ENCODE measurements at places on chromosomes 5 and 9. TPM values are rescaled to one million over a fixed set of nuclear protein-coding genes. Genes with fewer than 3 reads are reported as not detected.

DNA sequence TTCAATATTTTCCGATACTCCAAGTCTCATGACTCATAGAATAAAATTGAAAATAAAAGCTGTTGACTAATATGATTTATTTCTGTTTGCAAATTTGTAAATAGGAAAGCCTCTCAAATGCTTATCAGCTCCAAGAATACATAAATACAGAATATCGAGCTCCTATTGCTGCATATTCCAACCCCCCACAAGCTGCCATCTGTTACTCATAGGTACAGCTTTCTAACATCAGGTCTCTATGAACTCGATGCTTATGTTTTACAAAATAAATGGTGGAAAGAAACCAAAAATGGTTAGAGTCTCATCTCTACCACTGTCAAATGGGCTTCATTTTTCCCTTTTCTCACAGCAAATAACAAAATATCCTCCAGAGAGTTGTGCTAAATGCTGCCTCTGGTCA, 631.6 kb upstream of the CDH18 start:
- no peaks in the 10 kb centered on the region for H3K4me1 ChIP-seq
- H3K36me3 ChIP-seq, result no peaks in the 10 kb centered on the region
- no peaks in the 10 kb centered on the region for H3K27me3 ChIP-seq
- no peak overlapping the region for H3K27ac ChIP-seq

GRCh38 chr5:176530983-176531901, 6.0 kb downstream of the RNF44 start:
- peaks cover 75% of the 10 kb centered on the region for H3K36me3 ChIP-seq
- no peak overlapping the region for H3K4me3 ChIP-seq
- H3K4me1 ChIP-seq, result no peaks in the 10 kb centered on the region
- no peak overlapping the region for H3K27ac ChIP-seq
- H3K27me3 ChIP-seq, result no peaks in the 10 kb centered on the region

DNA sequence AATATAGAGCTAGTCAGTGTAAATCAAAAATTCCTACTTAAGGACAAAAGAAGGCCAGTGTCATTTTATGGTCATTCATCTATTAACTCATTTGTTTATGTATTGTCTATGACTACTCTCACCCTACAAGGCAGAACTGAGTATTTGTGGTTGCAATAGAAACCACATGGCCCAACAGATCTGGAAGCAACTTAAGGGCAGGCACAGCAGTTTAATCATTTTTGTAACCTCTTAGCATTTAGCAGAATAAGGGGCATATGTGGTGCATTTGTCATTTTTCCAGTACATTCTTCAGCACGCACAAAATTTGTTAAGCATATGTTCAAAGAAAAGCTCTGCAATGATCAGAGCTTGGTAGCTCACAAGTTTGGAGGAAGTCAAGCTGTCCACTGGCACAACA, 1.1 kb downstream of the FKBP15 start:
- no peak for DNase-seq
- H3K27me3 ChIP-seq, result no peaks in the 10 kb centered on the region
- H3K4me1 ChIP-seq, result peaks cover 6% of the 10 kb centered on the region
- no peak overlapping the region for H3K27ac ChIP-seq

- H3K4me3 ChIP-seq, result no peak overlapping the region
- no peaks in the 10 kb centered on the region for H3K4me1 ChIP-seq
These were observed 130.2 kb upstream of the FSTL4 start for GRCh38 chr5:133742431-133742988.

GRCh38 chr5:22649074-22649473, 204.1 kb downstream of the CDH12 start:
- H3K27me3 ChIP-seq, result no peaks in the 10 kb centered on the region
- no peaks in the 10 kb centered on the region for H3K36me3 ChIP-seq
- no peak overlapping the region for H3K4me3 ChIP-seq
- no peak for DNase-seq

GRCh38 chr9:97179616-97180015, 127.8 kb upstream of the CCDC180 start:
- DNase-seq, result no peak
- H3K4me1 ChIP-seq, result no peaks in the 10 kb centered on the region
- no peak overlapping the region for H3K4me3 ChIP-seq

DNA sequence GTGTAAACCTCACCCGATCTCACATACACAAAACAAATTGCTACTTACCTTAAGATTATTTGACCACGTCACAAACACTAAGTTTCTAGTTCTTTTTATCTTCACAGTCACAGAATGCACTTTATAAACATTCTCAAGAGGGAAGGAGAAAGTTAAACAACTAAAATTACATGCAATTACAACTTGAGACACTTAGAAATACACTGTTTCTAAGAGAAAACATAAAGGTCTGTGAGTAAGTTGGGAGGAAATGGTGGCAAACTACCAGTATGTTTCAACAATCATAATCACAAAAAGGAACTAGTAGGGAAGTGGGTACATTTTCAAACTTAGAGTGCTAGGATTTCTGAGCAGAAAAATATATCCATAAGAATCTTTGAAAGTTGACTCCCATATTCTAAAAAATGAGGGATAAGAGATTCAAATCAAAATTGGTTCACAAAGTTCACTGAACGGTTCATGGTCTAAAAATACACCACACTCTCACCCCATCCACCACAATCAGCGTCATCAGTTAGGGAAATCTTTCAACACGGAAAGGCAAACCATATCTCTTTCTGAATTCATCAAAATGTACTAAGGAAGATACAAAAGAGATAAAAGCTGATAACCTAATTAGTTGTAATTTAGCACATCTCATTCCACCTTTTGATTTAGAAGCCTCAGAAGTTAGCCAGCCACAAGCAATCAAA, 182.6 kb downstream of the BNC2 start:
- H3K27me3 ChIP-seq, result no peaks in the 10 kb centered on the region
- H3K4me1 ChIP-seq, result peaks cover 8% of the 10 kb centered on the region
- H3K4me3 ChIP-seq, result no peak overlapping the region
- H3K36me3 ChIP-seq, result no peaks in the 10 kb centered on the region
- DNase-seq, result no peak
- H3K27ac ChIP-seq, result no peak overlapping the region

CFAP157 gene
- total RNA-seq, result 0.15 TPM

ZNF879 gene
- total RNA-seq, result 6.4 TPM

RGS7BP gene
- 0.31 TPM for total RNA-seq

GARIN3 gene
- total RNA-seq, result not detected

ANKS6 gene
- 44.5 TPM for total RNA-seq

PCDHGA8 gene
- 0.90 TPM for total RNA-seq

Measured in H9 (cell line).